ENCODE measurements at places on chromosomes 12 and 14.
A peak's percentile ranks its signal among the peaks of the same experiment; 100 is the strongest.

- no peak for DNase-seq
These were observed 4.1 kb downstream of the TEP1 start for GRCh38 chr14:20409226-20409625.

- no peak for DNase-seq
These were observed 16.9 kb upstream of the MGST1 start for GRCh38 chr12:16330560-16330959.

- no peak for DNase-seq
These were observed 330.4 kb downstream of the TMEM121 start for GRCh38 chr14:105856676-105857219.

GRCh38 chr14:91911474-91912032 is 35.9 kb downstream of the FBLN5 start:
- DNase-seq: peak; percentile 30

DNA sequence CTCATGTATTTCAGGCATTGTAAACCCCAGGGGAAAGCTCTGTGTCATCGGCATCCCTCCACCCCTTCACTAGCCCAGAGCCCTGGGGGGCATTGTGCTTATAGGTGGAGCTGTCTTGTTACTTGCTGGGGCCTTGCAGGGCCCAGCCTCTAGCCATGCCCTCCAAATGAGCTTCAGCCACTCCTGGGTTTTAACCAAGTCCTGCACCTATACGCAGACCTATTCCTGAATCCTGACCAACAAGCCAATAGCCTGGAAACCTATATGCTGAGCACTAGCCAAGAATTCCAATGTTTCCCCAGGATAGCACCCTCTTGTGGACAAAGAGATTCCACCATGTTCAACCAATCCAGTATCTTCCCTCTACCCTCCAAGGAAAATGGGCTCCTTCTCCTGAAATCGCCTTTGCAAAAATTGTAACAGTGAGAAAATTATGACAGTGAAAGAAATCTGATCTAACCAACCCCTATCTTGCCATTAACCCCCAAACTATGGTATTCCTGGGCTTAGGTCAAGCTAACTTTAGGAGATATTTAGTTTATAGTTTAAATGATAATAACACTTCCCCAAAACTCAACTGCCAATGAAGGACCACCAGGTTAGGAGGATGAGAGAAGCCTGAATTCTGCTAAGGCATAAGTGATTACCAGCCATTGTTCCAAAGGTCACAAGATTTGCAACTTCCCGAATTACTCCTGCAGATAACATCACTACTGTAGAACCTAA is 55.5 kb downstream of the TTC7B start:
- no peak for DNase-seq

DNA sequence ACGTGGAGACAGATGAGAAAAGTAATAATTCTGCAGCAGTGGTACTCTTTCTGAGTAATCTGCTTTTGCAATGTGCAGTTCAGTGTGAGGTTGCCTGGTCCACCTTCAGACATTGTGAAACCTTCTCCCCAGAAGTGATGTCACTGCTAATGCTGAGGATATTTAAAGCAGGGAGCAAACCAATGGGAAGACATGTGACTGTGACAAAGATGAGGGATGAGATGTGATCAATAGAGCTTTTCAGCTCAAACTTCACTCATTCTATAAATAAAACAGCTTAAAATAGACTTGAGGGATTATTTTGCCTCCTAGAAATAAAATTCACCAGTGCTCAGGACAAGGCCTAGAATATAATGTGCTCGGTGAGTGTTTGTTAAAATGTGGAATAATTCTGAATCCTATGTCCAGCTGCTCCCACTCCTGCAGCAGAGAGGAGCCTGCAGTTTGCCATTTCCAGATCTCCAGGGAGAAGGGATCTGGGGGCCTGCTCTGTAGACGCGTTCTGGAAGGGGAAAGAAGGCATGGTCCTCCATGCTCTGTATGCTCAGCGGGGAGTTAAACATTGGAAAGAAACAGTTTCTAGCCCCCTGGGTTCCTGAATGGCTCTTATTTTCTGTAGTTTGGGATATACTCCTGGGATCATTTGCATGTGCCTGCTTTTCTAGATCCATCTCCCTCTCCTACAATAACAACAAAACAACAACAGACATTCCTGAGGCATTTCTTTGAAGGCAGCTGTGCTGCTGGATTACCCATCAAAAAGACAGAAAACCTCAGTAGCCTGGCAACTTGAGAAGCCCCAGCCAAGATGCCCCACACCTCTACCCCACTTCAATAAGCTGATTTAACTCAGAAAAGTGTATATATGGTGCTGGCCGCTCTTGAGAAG is 8.9 kb downstream of the SLC7A8 start:
- DNase-seq: no peak

- no peak for DNase-seq
These were observed 4.9 kb upstream of the HOXC12 start for GRCh38 chr12:53949631-53950436.

DNA sequence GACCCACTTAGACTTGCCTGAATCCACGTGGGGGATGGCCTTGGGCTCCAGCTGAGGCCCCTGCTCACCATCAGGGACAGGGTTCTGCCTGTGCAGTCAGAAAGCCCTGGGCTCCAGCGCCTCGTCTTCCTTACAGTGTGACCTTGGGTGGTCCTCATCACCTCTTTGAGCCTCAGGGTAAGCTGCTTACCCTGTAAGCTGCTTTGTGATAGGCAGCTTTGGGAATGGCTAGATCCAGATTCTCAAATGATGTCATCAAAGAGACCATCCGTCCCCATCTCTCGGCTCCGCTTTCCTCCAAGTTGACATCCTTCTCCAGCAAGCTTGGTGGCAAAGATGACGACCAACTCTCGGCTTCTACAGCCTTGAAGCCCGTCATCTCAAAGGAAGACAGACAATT is 127.0 kb downstream of the ADCK1 start:
- no peak for DNase-seq

- DNase-seq: no peak
These were observed 17.9 kb upstream of the PTGR2 start for GRCh38 chr14:73833530-73834260.

- no peak for DNase-seq
These were observed 37.9 kb upstream of the MDM1 start for GRCh38 chr12:68370006-68370590.

DNA sequence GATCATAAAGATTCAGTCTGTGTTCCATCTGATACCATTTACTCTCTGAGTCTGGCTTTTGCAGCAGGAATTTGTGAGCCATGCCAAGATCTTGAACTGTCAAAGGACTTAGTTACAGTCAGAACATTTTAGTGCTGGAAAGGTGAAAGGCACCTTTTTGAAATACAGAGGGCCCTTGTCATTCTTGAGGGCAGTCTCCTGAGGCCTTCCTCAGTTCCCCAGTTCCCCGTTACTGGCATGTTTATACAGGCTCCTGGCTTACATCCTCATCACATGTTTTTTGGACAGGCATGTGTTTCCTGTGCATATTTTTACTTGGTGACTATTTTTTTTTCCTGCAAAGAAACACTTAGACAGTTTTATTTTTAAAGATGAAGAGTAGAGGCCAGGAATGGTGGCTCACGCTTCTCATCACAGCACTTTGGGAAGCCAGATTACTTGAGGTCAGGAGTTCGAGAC is 21.0 kb downstream of the CFAP54 start:
- no peak for DNase-seq

GRCh38 chr12:74641694-74642093 is 104.1 kb downstream of the ATXN7L3B start:
- no peak for DNase-seq

GRCh38 chr12:117972301-117972700 is 3.5 kb upstream of the KSR2 start:
- no peak for DNase-seq

GRCh38 chr14:20524027-20524426 is 18.7 kb downstream of the RNASE10 start:
- no peak for DNase-seq

DNA sequence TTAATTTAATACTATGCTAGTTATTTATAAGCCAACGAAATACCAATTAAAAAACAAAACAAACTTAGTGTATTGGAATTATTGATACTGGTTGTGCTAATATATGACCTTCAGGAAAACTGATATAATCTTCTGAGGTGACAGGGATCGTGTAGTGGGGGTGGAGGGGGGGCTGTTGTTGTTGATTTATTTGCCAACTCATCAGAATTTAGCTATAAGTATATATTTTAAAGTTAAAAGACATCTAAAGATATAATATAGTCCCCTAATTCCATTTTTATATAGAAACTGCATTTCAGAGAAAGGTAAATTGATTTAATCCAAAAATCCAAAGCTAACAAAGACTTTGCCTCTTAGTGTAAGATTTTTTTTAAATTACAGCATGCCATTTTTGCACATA is 210.5 kb downstream of the LRRK2 start:
- DNase-seq: no peak

DNA sequence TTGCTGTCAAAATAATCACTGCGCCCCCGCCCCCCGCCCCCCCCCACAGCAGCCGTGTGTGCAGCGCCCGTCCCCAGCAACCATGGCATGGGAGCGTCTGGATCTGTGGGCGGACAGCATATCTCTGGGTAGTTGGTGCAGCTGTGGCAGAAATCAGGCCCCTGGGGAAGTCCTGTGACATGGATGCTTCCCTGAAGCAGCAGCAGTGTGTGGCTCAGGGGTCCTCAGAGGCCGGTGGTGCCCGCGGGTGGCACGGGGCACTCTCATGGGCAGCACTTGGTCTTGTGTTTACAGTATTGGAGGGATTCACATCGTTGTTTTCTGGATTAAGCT is 19.2 kb downstream of the XRCC3 start:
- DNase-seq: no peak

DNA sequence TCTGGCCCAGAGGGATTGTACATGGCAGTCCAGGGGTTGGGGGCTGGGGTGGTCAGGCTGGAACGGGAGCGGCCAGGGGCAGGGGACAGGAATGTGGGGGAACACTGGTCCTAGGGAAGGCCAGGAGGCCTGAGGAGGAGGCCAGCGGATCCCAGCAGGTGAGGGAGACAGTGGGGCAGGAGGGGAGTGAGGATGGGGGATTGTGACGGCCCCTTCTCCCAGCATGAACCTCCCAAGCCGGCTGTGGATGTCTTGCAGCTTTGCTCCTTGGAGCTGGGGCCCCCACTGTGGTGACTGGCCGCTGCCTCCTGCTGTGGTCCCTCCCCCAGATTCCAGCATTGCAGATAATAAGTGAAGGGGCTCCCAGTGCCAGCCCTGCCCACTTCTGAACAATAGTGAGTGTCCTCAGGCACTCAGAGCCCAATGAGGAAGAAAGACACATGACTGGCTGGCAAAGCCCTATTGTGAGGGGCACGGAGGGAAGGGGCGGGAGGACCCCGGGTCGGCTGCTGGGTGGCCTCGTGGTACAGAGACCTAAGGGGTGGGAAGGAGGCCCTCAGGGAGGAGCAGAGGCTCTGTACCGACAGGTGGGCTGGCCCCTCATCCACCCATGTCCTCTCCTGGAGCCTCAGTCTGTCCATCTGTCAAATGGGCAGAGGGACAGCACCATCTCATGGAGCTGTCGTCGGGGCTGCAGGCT is 215.0 kb downstream of the KIF26A start:
- DNase-seq: no peak

DNA sequence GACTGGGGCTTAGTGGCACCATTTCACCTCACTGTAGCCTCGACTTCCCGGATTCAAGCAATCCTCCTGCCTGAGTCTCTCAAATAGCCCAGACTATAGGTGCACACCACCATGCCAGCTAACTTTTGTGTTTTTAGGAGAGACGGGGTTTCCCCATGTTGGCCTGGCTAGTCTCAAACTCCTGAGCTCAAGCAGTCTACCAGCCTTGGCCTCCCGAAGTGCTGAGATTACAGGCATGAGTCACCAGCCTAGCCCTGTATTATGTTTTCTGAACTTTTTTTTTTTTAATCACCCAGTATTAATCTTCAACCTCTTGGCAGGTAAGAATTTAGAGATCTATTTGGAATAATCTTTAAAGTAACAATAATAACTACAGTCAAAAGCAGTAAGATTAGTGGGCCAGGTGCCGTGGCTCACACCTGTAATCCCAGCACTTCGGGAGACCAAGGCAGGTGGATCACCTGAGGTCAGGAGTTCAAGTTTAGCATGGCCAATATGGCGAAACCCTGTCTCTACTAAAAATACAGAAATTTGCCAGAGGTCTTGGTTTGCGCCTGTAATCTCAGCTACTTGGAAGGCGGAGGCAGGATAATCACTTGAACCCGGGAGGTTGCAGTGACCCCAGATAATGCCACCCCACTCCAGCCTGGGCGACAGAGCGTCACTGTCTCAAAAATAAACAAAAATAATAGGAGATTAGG is 8.6 kb downstream of the NANOG start:
- no peak for DNase-seq

DNA sequence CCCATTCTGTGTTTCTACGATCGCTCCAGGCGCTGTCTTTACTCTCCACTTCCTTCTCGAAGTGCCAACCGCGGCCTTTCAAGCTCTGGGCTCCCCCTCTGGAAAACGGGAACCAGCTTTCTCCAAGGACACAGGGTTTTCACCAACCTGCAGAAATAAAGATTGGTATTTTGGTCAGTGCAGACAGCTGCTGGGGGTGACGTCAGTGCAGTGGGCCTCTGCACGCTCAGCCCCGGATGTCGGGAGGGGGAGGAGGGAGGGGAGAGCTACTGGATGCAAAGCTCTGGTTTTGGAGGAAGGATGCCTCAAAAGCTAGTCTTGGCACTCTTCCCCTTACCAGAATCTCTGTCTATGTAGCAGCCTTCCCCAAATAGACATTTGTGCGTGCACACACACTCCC is 19.9 kb downstream of the HRK start:
- DNase-seq: no peak

- DNase-seq: no peak
These were observed 776 bp downstream of the BMP4 start for GRCh38 chr14:53955671-53956426.

DNA sequence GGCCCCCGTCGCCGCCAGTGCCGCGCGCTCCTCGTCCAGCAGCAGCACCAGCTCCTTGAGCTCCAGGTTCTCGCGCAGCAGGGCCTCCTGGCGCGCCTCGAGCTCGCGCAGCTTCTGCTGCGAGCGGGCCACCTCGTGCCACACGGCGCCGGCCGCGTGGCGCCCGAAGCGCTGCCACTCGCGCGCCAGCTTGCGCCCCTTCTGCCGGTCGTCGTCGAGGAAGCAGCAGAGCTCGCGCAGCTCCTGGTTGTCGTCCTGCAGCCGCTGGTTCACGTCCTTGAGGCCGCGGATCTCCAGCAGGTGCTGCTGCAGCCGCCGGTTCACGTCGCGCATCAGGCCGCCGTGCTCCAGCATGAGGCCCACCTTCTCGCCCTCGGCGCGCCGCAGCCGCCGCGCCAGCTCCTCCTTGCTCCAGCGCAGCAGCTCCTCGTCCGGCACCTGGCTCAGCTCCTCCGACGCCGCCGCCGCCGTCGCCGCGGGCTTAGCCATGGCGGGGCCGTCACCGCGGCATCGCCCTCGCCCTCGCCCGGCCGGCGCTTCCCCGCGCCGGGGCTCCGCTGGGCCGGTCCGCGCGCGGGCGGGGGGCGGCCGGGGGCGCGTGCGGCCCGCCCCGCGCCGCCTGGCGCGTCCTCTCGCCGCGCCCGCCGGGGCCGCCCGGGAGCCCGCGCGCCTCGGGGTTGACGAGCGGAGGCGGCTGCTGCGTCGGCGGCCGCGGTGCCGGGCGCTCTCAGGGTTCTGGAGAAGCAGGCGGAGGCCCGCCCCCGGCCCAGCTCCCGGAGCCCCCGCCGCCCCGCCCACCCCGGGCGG is at the start of gene CCDC85C:
Gene CCDC85C, minus strand, starts transcription at position 737 of the 807 bp plus-strand sequence. Its CDS starts 248 bp downstream, at position 489.
- no peak for DNase-seq

GRCh38 chr14:95713596-95714371 is at the start of gene TCL1A:
Gene TCL1A (minus strand): TSS chr14:95714125. CDS start chr14:95714066, 59 bp downstream.
- DNase-seq: no peak

- no peak for DNase-seq
These were observed 107.1 kb downstream of the SLC6A15 start for GRCh38 chr12:84805474-84805858.

- no peak for DNase-seq
These were observed 589 bp upstream of the HVCN1 start for GRCh38 chr12:110689281-110690126.

Data from LNCaP clone FGC (cell line).